ENCODE measurements at places on chromosomes 1 and 21. TPM values are rescaled to one million over a fixed set of nuclear protein-coding genes. Genes with fewer than 3 reads are reported as not detected.

KIF26B gene
- 0.07 TPM for polyA plus RNA-seq

SIM2 gene
- polyA plus RNA-seq: not detected

OR6N1 gene
- polyA plus RNA-seq: not detected

SGIP1 gene
- polyA plus RNA-seq: not detected

KRTAP20-3 gene
- not detected for polyA plus RNA-seq

FCRLB gene
- 14.6 TPM for polyA plus RNA-seq

LRRN2 gene
- not detected for polyA plus RNA-seq
